Left renal pelvis (tissue), 4 donors: ENCODE measurements at places on chromosomes 11 and 22. TPM values are rescaled to one million over a fixed set of nuclear protein-coding genes. Genes with fewer than 3 reads are reported as not detected.

MOV10L1 gene
- polyA plus RNA-seq, result 0.24 TPM

ELP4 gene
- 35.1 TPM for polyA plus RNA-seq

GAL gene
- polyA plus RNA-seq, result 0.20 TPM

FGF4 gene
- polyA plus RNA-seq, result not detected

TMEM41B gene
- polyA plus RNA-seq, result 46.4 TPM

PRR33 gene
- polyA plus RNA-seq, result 0.14 TPM

PDXP gene
- 16.1 TPM for polyA plus RNA-seq

RIC3 gene
- 18.1 TPM for polyA plus RNA-seq

MCAM gene
- polyA plus RNA-seq, result 50.5 TPM

OSM gene
- polyA plus RNA-seq, result not detected

NOX4 gene
- polyA plus RNA-seq, result 38.3 TPM

IFITM1 gene
- 35.6 TPM for polyA plus RNA-seq

NCR3LG1 gene
- polyA plus RNA-seq, result 1.6 TPM

CRYBA4 gene
- not detected for polyA plus RNA-seq

PIWIL4 gene
- 3.8 TPM for polyA plus RNA-seq

TMEM135 gene
- polyA plus RNA-seq, result 36.4 TPM

NLRP14 gene
- 0.73 TPM for polyA plus RNA-seq

CDK2AP2 gene
- polyA plus RNA-seq, result 44.4 TPM

PRMT3 gene
- 16.4 TPM for polyA plus RNA-seq

ZBTB3 gene
- 8.9 TPM for polyA plus RNA-seq

POTEH gene
- polyA plus RNA-seq, result not detected

OR4D5 gene
- polyA plus RNA-seq, result not detected

KCTD14 gene
- polyA plus RNA-seq, result 12.7 TPM

FAT3 gene
- 16.8 TPM for polyA plus RNA-seq

MYBPC3 gene
- polyA plus RNA-seq, result 0.14 TPM

MAPK8IP2 gene
- polyA plus RNA-seq, result 1.0 TPM

OR8G1 gene
- polyA plus RNA-seq, result not detected
